ENCODE measurements at places on chromosomes 16 and 17. TPM values are rescaled to one million over a fixed set of nuclear protein-coding genes. Genes with fewer than 3 reads are reported as not detected.

Gene CMC2
- total RNA-seq, result 52.1 TPM

DNA sequence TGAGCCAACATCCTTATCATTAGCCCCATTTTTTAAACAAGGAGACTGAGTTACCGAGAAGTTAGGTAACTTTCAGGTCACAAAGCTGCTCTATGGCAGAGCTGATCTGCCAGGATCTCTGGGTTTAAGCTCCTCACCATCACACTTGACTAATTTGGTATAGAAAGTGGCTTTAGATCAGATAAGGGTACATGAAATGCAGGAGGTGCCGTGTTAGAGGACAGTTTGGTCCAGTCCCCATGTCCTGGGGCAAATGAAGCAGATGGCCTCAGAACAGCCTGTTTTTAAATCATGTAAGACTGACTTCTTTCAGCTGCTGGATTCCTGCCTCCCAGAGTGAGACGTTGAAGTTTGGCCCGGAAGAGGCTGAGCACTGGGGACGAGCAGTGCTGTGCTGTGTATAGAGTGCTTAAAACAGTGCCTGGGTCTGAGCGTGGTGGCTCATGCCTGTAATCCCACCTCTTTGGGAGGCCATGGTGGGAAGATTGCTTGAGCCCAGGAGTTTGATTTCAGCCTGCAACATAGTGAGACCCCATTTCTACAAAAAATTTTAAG lies 187.0 kb upstream of the CACNG3 start:
- no peak for DNase-seq

DNA sequence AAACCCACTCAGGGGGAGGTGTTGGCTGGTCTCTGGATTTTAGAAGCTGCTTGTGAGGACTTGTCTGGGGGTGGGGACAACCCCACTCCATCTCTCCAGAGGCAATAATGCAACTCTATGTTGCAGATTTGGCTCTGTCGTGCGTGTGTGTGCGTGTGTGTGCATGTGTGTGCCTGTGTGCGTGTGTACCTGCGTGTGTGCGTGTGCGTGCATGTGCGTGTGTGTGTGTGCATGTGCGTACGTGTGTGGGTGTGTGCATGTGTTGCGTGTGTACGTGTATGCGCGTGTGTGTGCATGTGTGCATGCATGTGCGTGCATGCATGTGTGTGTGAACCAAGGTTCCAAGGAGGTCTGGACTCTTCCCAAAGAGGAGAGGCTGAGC lies 120.4 kb upstream of the LHX1 start:
- no peak for DNase-seq

DNA sequence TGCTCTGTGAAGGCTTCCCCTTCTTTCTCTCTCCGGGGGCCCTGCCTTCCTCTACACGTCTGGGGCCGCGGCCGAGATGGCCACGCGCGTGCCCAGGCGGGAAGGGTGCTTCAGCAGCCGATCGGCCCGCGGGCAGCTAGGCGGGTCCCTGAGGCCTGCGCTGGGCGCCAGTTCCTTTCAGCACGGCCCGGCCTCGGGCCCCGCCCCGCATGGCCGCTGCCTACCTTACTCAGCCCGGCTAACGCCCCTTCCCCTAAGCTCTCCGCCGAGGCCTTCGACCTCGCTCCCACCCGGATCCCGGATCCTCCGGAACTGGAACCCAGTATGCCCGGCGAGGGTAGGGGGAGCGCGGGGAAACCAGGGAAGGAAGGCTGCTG lies 335 bp downstream of the TMEM11 start:
- DNase-seq, result no peak

GRCh38 chr16:51657848-51658247 lies 506.8 kb upstream of the SALL1 start:
- no peak for DNase-seq

GRCh38 chr16:77963185-77964044 lies 58.9 kb upstream of the CLEC3A start:
- no peak for DNase-seq
